H7 (cell line): ENCODE measurements at places on chromosomes 4 and X.

DNA sequence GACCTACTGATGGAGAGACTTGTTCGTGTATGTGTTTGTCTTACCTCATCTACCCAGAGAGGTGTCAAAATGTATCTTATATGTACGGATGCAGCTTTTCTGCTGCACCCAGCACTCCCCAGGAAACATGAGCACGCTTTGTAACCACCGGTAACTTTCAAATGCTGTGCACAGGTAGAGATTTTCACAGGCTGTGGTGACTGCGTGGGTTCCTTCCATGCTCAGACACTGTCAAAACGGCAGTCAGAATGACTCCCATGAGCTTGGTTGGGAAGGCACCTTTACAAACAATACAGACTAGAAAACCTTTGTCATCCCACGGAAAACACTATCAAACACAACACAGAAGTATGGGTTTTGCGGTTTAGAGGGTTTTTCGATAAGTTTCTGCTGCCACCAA is 28.2 kb downstream of the F11 start:
- no peak for DNase-seq

- no peak for DNase-seq
Measured at GRCh38 chr4:82429728-82430192, 502 bp downstream of the HNRNPDL start.

DNA sequence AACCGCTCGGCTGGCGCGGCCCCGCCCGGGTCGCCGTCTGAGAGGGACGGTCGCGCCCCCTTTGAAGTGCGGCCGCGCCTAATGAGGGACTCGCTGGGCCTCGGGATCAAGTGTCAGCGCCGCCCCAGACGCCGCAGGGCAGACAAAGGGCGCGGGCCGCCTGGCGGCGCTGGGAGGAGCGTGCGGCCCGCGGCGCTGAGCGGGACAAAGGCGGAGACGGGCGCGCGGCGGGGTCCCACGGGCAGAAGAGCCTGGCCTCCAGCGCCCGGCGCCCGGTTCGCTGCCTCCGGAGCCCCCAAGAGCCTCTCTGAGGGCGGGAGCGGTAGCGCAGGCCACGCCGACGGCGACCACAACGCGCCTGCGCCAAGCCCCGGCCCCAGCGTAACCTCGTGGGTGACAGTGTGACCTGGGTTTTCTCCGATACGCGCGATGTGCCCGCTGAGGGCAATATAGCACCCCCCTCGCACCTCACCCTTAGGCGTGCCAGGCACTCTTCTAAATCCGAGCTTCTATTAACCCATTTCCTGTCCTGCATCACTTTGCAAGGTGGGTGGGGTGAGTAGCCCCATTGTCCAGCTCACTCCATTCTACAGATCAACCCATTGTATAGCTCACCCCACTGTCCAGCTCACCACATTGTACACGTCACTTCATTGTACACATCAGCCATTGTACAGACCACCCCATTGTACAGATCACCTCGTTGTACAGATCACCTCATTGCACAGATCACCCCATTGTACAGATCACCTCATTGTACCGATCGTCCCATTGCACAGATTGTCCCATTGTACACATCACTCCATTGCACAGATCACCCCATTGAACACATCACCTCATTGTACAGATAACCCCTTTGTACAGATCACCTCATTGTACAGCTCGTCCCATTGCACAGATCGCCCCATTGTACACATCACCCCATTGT is 33.7 kb upstream of the STX18 start:
- DNase-seq: peak; percentile 94

GRCh38 chrX:20204351-20204750 is 62.4 kb downstream of the RPS6KA3 start:
- DNase-seq: no peak

DNA sequence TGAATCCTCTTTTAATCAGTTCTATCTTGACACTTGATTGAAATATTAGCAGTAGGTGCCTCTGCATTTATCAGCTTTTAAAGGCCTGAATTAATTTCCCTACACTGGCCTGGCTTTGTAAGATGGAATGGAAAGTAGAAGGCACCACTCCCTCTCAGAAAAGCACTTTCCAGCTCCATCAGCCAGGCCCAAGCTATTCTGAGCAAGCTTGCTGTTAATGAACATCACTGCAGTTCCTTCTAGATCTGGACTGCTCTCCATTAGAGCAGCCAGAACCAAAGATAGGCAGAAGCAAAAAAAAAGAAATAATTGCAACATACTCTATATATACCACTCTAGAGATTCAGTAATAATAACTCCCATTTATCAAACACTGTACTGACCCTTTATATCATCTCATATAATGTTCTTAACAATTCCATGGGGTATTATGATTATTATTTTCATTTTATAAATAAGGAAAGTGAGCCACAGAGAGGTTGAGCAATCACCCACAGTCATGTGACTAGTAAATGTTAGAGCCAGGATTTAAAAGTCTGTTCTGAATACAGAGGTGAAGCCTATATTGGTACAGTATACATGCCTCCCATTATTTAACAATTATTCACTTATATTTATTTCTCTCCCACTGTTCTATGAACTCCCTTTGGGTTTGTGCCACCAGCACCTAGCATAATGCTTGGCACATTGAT is 39.4 kb upstream of the GPC3 start:
- DNase-seq: no peak

DNA sequence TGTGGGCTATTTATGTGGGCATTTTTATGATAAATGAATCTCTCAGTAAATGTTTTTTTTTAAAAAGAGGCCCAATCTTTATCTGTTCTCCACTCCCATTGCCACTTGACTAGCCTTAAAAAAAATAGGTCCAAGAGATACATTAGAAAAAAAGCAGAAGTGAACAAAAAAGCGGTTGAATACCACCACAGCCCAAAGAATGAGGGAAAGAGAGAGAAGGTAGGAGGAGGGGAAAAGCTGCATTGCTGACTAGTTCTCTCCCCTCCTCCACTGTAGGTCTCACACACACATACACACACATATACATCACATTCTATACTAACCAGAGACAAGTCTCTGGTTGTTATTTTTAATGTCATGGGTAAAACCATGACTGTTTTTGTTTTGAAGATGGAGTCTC is 95.8 kb upstream of the IL13RA1 start:
- DNase-seq: no peak

DNA sequence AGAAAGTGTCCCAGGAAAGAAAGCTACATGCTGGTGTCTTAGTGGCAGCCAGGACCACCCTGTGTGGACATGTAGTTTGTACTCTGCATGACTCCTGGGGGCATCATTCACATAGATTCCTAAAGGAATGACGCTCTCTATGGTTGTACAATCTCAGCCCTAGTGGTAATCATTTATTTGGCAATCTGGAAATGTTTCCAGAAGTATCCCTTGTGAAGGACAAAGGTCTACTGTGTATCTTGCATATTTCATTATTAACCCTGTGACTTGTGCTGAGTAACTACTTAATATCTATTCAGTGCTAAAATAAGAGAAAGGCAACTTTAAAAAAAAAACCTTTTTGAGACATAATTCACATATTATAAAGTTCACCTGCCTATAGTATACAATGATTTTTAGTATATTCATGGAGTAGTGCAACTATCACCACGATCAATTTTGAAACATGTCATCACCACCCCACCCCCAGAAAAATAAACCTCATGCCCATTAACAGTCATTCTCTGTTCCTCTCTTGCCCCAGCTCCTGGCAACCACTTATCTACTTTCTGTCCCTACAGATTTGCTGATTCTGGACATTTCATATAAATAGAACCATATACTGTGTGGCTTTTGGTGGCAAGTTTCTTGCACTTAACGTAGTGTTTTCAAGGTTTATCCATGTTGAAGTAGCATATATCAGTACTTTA is 51.7 kb downstream of the SHROOM3 start:
- DNase-seq: no peak

DNA sequence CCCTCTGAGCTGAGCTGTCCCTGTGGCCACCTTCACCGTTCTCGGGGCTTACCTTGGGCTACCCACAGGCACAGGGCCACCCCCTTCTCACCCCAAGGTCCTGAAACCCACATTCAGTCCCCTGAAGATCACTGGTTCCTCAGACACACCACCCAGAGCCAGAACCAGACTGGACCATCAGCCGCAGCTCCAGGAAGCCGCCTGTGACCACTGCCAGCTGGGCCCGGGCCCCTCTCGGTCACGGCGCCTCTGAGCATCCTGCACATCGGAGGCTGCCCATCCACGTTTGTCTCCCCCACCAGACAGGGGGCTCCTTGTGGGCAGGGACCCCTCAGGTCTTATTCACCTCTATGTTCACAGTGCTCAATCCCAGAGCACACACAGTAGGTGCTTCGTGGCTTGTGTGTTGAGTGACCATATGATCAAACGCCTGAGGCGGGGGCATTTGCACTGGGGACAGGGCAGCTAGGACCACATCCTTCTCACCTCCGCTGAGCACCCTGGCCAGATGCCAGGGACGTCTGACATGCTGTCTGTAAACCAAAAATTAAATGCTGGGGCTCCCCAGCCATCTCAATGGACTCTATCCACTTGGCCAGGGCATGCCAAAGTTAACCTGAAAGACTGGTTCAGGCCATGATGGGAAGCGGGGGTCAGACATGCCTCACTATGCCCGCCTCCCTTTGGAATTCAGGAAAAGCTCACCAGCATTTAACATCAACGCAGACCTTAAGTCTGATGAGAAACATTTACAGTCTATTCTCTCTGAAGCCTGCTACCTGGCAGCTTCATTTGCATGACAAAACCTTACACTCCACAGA is 109.4 kb upstream of the AFAP1 start:
- DNase-seq: no peak

GRCh38 chr4:59127006-59127405 is 2016.8 kb upstream of the IGFBP7 start:
- DNase-seq: no peak

- no peak for DNase-seq
Measured at GRCh38 chr4:189228726-189229125, 711.9 kb upstream of the FRG1 start.

GRCh38 chr4:140094438-140095420 is 59.3 kb downstream of the MAML3 start:
- DNase-seq: peak; percentile 60
